Ecto neural progenitor cell (in vitro differentiated cells): ENCODE measurements at places on chromosomes 6 and 20.

GRCh38 chr20:24146231-24146634 is 157.7 kb upstream of the GGTLC1 start:
- no peak for DNase-seq

DNA sequence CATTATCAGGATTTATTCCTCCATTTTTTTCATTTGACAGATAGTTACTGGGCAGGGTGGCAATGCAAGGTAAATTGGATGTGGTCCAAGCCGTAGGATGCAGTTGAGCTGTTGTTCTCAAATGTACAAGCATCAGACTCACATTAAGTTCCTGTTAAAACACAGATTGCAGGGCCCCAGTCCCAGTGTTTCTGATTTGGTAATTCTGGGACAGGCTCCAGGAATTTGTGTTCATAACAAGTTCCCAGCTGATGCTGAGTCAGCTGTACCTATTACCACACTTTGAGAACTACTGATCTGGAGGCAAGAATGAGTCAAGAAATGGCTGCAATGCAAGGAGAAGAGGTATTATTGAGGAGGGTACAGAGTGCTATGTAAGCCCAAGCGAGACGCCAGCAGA is 11.7 kb downstream of the TMEM244 start:
- DNase-seq, result no peak

DNA sequence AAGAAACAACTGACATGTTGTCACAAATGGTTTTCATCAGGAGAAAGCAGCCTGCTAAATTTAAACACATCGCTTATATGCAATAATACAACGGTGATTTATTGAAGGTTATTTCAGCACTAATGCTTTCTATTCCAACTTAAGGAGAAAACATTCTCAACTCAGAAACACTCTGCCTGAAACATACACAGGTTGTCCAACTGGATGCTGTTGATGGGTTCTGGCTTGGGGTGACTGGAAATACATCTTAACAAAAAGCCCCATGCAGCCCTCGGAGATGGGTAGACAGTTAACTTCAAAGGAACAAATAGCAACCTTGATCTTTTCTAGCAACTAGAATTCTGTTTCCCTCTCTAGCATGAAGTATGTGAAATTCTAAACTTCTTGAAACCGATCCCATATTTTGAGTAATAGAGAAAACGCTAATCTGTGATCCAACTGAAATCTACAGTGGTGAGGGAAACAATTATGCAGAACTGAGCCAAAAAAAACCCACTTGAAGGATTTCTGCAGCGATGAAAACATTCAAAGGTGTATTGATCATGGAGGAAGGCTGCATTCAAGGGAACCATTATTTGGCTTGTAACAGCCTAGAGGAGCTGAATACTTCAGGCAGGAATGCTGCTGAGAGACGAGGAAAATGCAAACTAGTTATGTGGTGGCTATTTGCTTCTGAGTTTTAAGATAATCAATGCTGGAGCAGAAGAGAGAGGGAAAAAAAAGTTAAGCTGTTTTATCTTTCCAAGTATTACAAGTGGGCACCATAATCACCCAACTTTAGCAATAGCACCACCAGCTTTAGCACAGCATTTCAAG is 6.9 kb downstream of the ZMYND8 start:
- DNase-seq, result no peak

DNA sequence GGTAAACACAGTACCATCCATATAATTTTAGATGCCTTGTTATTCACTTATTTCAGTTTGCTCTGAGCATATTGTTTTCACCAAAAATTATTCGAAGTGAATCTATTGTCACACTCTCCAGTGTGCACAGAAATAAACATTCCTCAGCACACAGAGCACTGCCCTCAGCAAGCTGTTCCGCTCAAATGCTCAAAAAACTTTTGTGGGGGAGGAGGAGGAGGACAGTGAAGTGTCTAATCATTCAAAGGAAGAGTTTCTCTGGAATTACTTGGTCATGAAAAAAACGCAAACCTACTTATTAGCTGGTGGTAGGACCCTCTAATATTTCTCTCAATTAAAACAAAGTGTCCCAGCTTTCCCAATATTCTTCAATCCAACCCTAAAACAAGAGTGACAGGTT is 88.3 kb downstream of the DTNBP1 start:
- no peak for DNase-seq

DNA sequence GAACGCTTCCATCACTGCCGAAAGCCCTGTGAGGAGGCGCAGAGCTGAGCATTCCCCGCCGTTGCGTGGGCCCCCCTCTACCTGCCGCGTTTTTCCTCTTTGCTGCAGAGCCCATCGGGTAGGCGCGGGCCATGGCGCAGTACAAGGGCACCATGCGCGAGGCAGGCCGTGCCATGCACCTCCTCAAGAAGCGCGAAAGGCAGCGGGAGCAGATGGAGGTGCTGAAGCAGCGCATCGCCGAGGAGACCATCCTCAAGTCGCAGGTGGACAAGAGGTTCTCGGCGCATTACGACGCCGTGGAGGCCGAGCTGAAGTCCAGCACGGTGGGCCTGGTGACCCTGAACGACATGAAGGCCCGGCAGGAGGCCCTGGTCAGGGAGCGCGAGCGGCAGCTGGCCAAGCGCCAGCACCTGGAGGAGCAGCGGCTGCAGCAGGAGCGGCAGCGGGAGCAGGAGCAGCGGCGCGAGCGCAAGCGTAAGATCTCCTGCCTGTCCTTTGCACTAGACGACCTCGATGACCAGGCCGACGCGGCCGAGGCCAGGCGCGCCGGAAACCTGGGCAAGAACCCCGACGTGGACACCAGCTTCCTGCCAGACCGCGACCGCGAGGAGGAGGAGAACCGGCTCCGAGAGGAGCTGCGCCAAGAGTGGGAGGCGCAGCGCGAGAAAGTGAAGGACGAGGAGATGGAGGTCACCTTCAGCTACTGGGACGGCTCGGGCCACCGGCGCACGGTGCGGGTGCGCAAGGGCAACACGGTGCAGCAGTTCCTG is 693 bp downstream of the FAM50B start:
- peak; percentile 49 for DNase-seq
